ENCODE measurements at places on chromosomes 1 and 21. TPM values are rescaled to one million over a fixed set of nuclear protein-coding genes. Genes with fewer than 3 reads are reported as not detected.

PLA2G2F gene
- total RNA-seq: not detected

DNA sequence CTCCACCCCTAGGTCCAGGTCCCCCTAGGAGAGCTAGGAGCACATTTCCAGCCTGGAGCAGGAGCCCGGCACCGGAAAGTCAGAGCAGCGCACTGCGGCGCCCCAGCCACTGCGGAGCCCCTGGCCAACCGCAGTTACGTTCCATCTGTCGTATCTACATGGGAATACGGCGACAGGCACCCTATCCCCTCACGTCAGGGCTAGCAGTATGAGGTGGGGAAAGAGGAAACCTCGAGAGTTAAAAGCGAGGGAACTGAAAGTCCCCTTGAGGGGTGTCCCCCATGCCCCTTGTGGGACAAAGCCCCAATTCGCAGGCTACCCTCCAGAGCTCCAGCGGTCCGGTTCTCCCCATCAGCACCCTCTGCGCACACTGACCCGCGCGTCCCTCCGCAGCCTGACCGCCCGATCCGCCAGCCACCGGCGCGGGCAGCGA, 995 bp downstream of the COLGALT2 start:
- no peaks in the 10 kb centered on the region for H3K4me1 ChIP-seq
- H3K4me3 ChIP-seq: peak overlapping the region; percentile 66
- peak; percentile 45 for DNase-seq
- no peaks in the 10 kb centered on the region for H3K36me3 ChIP-seq
- peak overlapping the region; percentile 78 for H3K27ac ChIP-seq

DNA sequence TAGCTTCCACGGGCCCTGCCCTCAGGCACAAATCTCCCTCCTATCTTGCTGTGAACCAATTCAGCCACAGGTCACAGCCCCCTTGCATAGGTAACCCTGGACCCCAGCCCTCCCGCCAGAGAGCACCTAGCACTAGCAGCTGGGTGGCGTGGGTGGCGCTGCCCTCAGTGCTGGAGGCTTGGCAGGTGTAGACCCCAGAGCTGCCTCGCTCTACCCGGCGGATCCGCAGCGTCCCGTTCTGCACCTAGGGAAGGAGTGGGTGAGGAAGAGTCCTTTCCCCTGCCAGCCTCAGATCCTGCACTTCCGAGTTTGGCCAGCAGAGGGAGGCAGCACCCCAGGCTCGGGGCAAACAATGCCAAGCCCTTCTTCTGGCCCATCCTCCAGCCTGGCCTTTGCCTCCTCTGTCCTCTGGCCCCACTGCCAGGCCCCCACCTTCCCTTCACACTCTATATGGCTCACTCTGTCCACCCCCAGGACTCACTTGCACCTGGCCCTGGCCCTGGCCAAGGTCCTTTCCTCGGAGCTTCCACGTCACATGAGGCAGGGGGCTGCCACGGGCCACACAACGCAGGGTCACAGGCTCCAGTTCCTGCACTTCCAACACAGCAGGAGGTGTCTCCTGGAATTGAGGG, 9.0 kb downstream of the IGSF9 start:
- no peak overlapping the region for H3K27ac ChIP-seq
- no peaks in the 10 kb centered on the region for H3K27me3 ChIP-seq
- peak; percentile 71 for DNase-seq
- H3K36me3 ChIP-seq: no peaks in the 10 kb centered on the region
- no peak overlapping the region for H3K4me3 ChIP-seq

- H3K27me3 ChIP-seq: peaks cover 72% of the 10 kb centered on the region
- no peak overlapping the region for H3K4me3 ChIP-seq
- H3K27ac ChIP-seq: no peak overlapping the region
- H3K36me3 ChIP-seq: no peaks in the 10 kb centered on the region
- no peak for DNase-seq
Measured at GRCh38 chr1:90726986-90727480, 9.9 kb upstream of the BARHL2 start.

CTSK gene
- total RNA-seq: 8.9 TPM

- H3K4me1 ChIP-seq: no peaks in the 10 kb centered on the region
- no peaks in the 10 kb centered on the region for H3K36me3 ChIP-seq
- H3K4me3 ChIP-seq: no peak overlapping the region
- H3K27me3 ChIP-seq: no peaks in the 10 kb centered on the region
Measured at GRCh38 chr1:198496216-198497143, 44.0 kb downstream of the ATP6V1G3 start.

GRCh38 chr1:165542015-165542631, 1.7 kb upstream of the LRRC52 start:
- no peak overlapping the region for H3K27ac ChIP-seq
- DNase-seq: no peak
- no peaks in the 10 kb centered on the region for H3K36me3 ChIP-seq
- peaks cover 31% of the 10 kb centered on the region for H3K4me1 ChIP-seq
- H3K27me3 ChIP-seq: no peaks in the 10 kb centered on the region

DNA sequence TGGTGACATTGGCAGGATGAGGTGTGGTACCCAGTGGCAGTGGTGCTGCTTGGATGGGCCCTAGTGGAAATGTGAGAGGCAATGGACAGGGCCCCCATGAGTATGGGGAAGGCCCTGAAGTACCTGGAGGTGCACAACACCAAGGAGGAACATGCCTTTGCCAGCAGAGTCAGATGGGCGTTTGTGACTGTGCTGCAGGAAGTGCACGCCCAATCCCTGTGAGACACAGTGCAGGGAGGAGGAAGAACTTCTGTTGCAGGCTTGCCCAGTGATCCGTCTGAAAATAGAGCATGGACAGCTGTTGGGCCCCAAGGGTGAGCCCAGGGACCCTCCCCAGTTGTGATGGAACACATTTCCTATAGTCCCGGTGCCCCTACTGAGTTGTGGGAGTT, 42.7 kb downstream of the GJA5 start:
- no peak overlapping the region for H3K27ac ChIP-seq
- no peak for DNase-seq
- no peaks in the 10 kb centered on the region for H3K4me1 ChIP-seq
- no peak overlapping the region for H3K4me3 ChIP-seq
- H3K36me3 ChIP-seq: no peaks in the 10 kb centered on the region

MYCL gene
- 1.7 TPM for total RNA-seq

DNA sequence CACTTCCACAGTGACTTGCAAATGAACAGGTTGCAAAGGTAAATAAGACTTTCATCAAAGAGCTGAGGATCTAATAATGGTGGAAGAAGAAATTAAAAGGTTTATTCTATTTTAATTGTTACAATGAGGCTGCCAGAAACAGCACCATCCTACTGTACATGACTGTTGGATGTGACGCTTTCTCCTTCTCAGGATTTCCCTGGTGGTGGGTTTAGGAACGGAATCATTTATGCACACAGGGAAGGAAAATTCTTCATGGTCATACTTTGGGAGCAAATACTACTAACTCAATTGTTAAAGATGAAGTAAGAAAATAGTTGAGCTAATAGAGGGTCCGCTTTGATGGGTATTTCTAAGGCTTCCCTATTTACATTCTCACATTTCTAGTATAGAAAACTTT, 22.2 kb upstream of the LYPLAL1 start:
- no peaks in the 10 kb centered on the region for H3K4me1 ChIP-seq
- H3K27me3 ChIP-seq: no peaks in the 10 kb centered on the region
- no peak overlapping the region for H3K4me3 ChIP-seq
- DNase-seq: no peak
- no peaks in the 10 kb centered on the region for H3K36me3 ChIP-seq

ADCY10 gene
- 0.83 TPM for total RNA-seq

DNA sequence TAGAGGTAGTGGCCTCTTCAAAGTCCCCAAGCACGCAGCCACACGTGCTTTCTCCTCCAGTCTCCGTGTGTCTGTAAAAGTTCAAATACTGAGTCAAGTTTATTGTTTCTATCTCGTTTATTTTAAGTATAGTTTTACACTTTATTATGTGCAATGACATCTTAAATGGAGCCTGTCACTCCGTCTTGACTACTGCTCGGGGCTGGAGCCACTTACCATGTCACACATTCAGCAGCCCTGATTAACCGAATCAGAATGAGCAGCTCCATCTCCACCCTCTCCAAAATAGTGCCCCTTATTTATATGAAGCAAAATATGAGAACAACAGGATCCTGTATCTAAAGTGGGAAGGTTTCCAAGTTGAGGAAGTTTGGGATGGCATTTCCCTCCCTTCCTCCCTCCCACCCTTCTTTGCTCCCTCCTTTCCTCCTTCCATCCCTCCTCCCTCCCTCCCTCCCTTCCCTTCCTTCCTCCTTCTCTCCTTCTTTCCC, 201.0 kb downstream of the PBX1 start:
- no peak overlapping the region for H3K4me3 ChIP-seq
- no peaks in the 10 kb centered on the region for H3K27me3 ChIP-seq
- peaks cover 35% of the 10 kb centered on the region for H3K4me1 ChIP-seq
- no peak for DNase-seq

GRCh38 chr1:29698033-29698432, 461.7 kb downstream of the PTPRU start:
- H3K27ac ChIP-seq: no peak overlapping the region
- H3K27me3 ChIP-seq: peaks cover 27% of the 10 kb centered on the region
- DNase-seq: no peak
- H3K4me1 ChIP-seq: no peaks in the 10 kb centered on the region

DNA sequence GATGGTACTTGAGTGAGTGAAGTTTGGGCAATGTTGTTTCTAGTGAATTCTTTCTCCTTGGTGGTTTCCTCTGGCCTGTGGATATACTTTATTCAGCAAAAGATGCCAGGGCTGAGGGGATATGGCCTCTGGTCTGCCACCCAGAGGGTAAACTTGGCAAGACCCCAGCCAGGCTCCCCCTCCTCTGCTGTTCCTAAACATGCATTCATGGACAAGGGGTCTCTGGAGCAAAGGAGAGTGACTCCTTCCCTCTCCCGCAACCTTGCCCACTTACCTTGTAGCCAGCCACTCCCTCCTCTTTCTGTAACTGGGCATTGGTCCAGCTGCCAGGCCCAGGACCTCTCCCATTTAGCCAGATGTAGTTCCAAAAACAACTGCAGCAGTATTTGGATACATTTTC, 43.8 kb downstream of the RUNX3 start:
- no peaks in the 10 kb centered on the region for H3K27me3 ChIP-seq
- DNase-seq: no peak
- H3K27ac ChIP-seq: no peak overlapping the region

CD164L2 gene
- not detected for total RNA-seq

DNA sequence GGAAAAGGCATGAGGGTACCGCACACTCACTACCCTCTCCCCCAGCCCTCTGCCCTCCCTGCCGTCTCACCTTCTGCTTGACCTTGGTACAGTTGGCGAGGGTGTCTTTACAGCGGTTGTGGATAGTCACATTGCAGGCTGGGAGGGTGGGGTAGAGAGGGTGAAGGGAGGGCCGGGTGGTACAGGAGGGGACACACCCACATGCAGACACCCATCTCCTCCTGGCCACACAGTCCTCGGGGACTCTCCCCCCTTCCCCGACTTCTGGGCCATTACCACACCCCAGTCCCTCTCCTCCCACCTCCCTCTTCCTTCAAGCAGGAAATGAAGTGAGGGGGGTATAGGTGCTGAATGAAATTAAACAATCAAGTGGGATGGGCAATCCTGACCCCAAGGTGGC, 11.6 kb downstream of the ARHGEF2 start:
- H3K27ac ChIP-seq: peak overlapping the region; percentile 68
- peaks cover 83% of the 10 kb centered on the region for H3K4me1 ChIP-seq
- H3K4me3 ChIP-seq: no peak overlapping the region
- peaks cover 74% of the 10 kb centered on the region for H3K36me3 ChIP-seq

GRCh38 chr21:45253180-45253579, 34.5 kb downstream of the POFUT2 start:
- no peak overlapping the region for H3K4me3 ChIP-seq
- H3K27me3 ChIP-seq: peaks cover 20% of the 10 kb centered on the region
- no peaks in the 10 kb centered on the region for H3K36me3 ChIP-seq
- no peak for DNase-seq
- H3K27ac ChIP-seq: no peak overlapping the region

DNA sequence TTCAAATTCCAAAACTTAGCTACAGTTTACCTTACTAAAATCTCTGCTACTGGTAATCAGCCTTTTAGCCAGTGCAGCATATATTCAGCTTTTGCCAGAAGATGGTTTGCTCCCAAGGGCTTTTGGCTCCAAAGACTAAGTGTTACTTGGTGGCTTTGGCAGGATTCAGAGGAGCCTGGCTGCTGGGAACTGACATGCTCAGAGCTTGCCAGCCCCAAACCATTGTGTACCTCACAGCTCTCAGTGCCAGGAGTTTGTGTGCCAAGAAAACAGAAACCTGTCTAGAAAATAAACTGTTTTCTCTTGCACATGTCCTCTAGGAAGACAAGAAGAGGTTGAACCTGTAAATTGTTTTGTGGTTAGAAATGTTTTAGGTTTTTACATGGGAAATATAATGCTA, 315.9 kb downstream of the ST6GALNAC3 start:
- H3K27ac ChIP-seq: no peak overlapping the region
- H3K27me3 ChIP-seq: no peaks in the 10 kb centered on the region
- no peaks in the 10 kb centered on the region for H3K36me3 ChIP-seq

GRCh38 chr1:207713529-207713928, 38.3 kb upstream of the CD46 start:
- H3K27ac ChIP-seq: no peak overlapping the region
- no peak for DNase-seq
- H3K4me3 ChIP-seq: no peak overlapping the region
- H3K36me3 ChIP-seq: no peaks in the 10 kb centered on the region
- H3K27me3 ChIP-seq: no peaks in the 10 kb centered on the region
- H3K4me1 ChIP-seq: no peaks in the 10 kb centered on the region

DNA sequence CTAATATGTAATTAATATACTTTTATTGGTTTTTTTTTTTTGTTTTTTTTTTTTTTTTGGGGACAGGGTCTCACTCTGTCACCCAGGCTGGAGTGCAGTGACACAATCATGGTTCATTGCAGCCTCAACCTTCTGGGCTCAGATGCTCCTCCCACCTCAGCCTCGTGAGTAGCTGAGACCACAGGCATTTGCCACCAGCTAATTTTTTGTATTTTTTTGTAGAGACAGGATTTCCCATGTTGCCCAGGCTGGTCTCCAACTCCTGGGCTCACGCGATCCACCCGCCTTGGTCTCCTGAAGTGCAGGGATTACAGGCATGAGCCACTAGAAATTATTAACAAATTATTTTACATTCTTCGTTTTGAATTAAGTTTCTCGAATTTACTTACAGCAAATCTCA, 16.8 kb upstream of the POGZ start:
- no peaks in the 10 kb centered on the region for H3K27me3 ChIP-seq
- no peaks in the 10 kb centered on the region for H3K36me3 ChIP-seq
- no peak for DNase-seq
- H3K4me1 ChIP-seq: no peaks in the 10 kb centered on the region

- H3K4me1 ChIP-seq: peaks cover 3% of the 10 kb centered on the region
- no peak overlapping the region for H3K4me3 ChIP-seq
- no peak for DNase-seq
- H3K27me3 ChIP-seq: no peaks in the 10 kb centered on the region
- H3K27ac ChIP-seq: no peak overlapping the region
Measured at GRCh38 chr1:39960431-39960958, 5.5 kb downstream of the MFSD2A start.

GRCh38 chr1:103341377-103341880, 184.1 kb upstream of the RNPC3 start:
- no peaks in the 10 kb centered on the region for H3K4me1 ChIP-seq
- H3K36me3 ChIP-seq: no peaks in the 10 kb centered on the region
- no peak overlapping the region for H3K27ac ChIP-seq
- no peak overlapping the region for H3K4me3 ChIP-seq

SPRR2G gene
- not detected for total RNA-seq

PCNX2 gene
- 0.90 TPM for total RNA-seq

DNA sequence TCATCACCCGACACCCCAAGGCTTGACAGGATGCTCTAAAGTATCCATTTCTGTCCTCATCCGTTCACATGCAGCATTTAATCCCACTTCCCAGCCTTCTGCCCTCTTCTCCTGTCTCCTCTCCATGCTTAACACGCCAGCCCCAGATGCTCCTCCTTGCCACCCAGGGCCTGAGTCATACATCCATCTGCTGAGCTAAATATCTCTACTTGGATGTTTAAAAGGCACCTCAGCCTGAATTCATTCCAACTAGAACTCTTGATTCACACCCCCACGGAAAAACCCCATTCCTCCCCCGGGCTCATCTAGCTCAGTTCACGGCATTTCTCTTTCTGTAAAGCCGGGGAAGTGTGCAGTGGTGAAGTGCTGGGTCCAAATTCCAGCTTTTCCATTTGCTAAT, 27.7 kb downstream of the TEX35 start:
- no peaks in the 10 kb centered on the region for H3K36me3 ChIP-seq
- no peak overlapping the region for H3K27ac ChIP-seq
- H3K4me3 ChIP-seq: no peak overlapping the region
